Cerebellum (tissue), 4 donors: ENCODE measurements at places on chromosomes 2 and 18. TPM values are rescaled to one million over a fixed set of nuclear protein-coding genes. Genes with fewer than 3 reads are reported as not detected.

INHBB gene
- total RNA-seq: 6.1 TPM

IL37 gene
- not detected for total RNA-seq

DSG4 gene
- not detected for total RNA-seq

LPIN1 gene
- 45.2 TPM for total RNA-seq

RGPD4 gene
- not detected for total RNA-seq

DCC gene
- total RNA-seq: 66.4 TPM

SLC11A1 gene
- 1.5 TPM for total RNA-seq

MC5R gene
- total RNA-seq: 3.4 TPM

ARL4C gene
- 17.5 TPM for total RNA-seq

SERPINB13 gene
- not detected for total RNA-seq

NOSTRIN gene
- total RNA-seq: 8.7 TPM

BARD1 gene
- total RNA-seq: 37.7 TPM

KCNG3 gene
- total RNA-seq: 0.27 TPM

GREB1 gene
- 34.0 TPM for total RNA-seq

GAL3ST2 gene
- total RNA-seq: 0.45 TPM

SEMA4C gene
- 51.0 TPM for total RNA-seq

ALPI gene
- total RNA-seq: not detected

LHCGR gene
- 1.5 TPM for total RNA-seq

SCG2 gene
- 31.7 TPM for total RNA-seq

CBLN2 gene
- total RNA-seq: 42.6 TPM

UGT1A5 gene
- not detected for total RNA-seq

C1QL2 gene
- 0.27 TPM for total RNA-seq

PROM2 gene
- total RNA-seq: 3.0 TPM

LOXHD1 gene
- 0.18 TPM for total RNA-seq

RESP18 gene
- total RNA-seq: 1.1 TPM

NTSR2 gene
- total RNA-seq: 1.7 TPM

ARHGAP28 gene
- 28.7 TPM for total RNA-seq

KIAA2012 gene
- 1.00 TPM for total RNA-seq

RBFA gene
- total RNA-seq: 63.1 TPM

TIGD1 gene
- total RNA-seq: 10.9 TPM

CCDC85A gene
- 25.3 TPM for total RNA-seq

PIEZO2 gene
- total RNA-seq: 11.0 TPM

TMEM178A gene
- total RNA-seq: 26.8 TPM

ZSWIM2 gene
- 0.18 TPM for total RNA-seq

AOX1 gene
- total RNA-seq: 2.8 TPM
